ENCODE measurements at places on chromosomes 16 and 17.

- no peak for DNase-seq
Observed at GRCh38 chr16:88568710-88569613, 1.2 kb upstream of the ZC3H18 start.

- DNase-seq = no peak
Observed at GRCh38 chr17:4833941-4834680, 971 bp downstream of the MINK1 start.

- DNase-seq = peak; percentile 55
Observed at GRCh38 chr16:49560004-49560830, 186.6 kb downstream of the C16orf78 start.

GRCh38 chr17:7903154-7904103, 12.7 kb downstream of the RNF227 start:
- no peak for DNase-seq

DNA sequence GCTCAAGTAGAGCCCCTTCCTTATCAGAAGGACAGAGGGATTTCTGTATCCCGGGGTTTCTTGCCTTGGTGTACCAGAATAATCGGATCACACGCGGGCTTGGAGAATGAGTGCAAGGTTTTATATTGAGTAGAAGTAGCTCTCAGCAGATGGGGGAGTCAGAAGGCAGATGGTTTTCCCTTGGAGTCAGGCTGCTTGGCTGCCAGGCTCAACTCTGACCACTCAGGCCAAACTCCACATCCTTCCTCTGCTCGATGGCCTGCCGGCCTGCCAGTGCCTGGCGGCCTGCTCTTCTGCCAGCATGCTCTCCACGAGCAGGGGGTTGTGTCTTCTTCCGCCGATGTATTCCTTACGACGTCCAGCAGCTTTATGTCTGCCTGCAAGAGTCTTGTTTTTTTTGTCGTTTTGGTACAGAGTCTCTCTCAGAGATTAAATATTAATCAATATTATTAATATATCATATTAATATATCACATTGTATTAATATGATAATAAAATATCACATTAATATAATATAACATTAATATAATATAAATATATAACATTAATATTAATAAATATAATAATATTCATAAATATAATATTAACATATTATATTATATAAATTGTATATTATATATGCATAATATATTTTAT, 229.2 kb upstream of the WSCD1 start:
- no peak for DNase-seq

DNA sequence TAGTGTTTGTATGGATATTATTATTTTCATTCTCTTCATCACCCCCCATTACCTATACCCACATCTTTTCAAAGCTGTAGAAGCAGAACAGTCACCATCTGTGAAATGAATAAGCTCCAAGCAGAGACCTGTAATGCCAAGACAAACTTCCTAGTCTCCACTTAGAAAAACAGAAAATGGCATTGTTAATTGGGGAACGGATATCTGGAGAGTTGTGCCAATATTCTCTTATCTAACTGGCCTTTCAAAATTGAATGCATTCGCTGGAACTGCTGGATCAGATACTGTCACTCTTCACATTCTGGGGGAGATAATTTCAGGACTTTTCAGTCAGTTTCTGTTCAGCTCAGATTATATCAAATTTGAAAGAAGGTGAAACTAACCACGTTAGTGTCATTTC, 464.4 kb upstream of the GOT2 start:
- no peak for DNase-seq

DNA sequence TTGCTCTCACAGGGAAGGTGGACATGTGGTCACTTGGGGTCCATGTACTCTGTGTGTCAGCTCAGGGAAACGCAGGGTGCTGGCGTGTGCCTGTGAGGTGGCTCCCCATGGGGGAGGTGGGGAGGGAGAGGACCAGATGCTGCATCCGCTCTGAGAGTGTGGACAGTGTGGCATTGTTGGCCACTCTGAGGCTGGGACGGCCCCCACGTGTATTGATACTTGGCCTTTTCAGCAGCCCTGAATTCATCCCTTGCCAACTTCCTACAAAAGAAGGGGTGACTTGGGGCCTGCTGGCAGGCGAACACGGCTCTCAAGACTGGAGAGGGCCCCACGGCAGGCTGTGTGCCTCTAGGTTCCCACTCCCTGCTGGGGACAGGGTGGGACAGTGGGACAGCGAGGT, 120.1 kb downstream of the RAB11FIP4 start:
- DNase-seq = no peak

DNA sequence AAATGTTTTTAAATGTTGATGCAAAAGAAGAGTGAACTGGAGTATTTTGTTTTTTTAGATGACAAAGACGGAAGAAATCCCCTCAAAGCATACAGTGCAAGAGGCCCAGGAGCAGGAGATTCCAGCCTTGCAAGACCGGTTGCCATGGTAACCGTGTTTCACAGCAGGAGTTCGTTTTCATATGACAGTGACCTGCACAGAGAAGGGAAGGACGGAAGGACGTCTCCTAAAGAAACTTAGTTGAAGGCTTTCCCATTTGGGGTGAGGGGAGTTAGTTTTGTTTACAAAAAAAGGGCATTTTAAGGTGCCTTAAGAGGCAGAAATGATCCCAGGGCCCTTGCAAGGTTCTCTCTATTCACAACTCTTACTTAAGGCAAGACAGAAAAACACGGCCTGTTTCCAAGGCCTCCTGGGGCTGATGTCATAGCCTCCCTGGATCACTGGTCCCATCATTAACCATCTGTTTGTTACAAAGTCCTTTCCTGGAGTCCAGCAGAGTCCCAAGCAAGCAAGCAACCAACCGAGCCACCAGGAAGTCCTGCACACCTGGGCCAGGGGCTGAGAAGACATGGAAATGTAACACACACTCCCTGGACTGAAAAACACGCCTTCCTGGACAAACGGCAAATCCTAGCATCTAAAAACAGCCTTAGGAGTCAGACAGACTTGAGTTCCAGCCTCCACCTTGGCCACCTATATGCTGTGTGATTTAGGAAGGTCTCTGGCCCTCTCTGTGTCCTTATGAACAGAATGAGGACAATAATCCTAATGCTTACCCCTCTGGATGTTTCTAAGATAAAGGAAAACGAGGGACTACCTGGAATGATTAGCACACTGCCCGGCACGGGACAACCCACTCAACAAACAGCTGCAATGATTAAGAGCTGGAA, 30.3 kb upstream of the RPH3AL start:
- peak; percentile 45 for DNase-seq

GRCh38 chr17:43316522-43317142, 82.2 kb upstream of the ARL4D start:
- no peak for DNase-seq

- no peak for DNase-seq
Observed at GRCh38 chr16:65414284-65414984, 292.6 kb upstream of the CDH11 start.

- no peak for DNase-seq
Observed at GRCh38 chr16:2926650-2926999, 14.9 kb downstream of the FLYWCH1 start.

DNA sequence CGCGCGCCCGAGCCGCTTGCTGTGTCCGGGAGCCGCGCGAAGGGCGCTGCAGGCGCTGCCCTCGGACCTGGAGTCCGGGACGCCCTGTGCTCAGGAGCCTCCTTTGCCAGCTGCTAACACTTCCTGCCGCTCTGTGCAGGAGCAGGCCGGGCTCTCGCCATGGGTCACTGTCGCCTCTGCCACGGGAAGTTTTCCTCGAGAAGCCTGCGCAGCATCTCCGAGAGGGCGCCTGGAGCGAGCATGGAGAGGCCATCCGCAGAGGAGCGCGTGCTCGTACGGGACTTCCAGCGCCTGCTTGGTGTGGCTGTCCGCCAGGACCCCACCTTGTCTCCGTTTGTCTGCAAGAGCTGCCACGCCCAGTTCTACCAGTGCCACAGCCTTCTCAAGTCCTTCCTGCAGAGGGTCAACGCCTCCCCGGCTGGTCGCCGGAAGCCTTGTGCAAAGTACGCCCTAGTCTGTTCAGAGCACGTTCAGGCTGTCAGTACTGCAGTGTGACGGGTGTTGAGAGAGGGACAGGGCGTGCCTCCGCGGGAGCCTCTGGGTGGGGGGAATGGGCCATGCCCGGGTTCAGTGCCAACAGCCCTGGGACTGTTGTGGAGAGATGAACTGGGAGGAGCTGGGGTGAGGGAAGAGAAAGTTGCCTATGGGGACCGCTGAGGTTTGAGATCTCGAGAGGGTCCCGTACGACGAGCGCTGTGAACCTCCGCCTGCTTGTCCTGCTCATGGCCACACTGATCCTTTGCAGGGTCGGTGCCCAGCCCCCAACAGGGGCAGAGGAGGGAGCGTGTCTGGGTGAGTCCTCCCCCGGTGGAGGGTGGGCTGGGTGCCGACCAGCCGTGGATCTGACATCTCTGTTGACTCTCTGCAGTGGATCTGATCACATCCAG, 1.3 kb downstream of the ZNF276 start:
- DNase-seq = no peak

GRCh38 chr17:60425626-60426025, 3.3 kb downstream of the CHCT1 start:
- DNase-seq = no peak

GRCh38 chr17:46162866-46163265, 30.4 kb downstream of the KANSL1 start:
- DNase-seq = no peak

DNA sequence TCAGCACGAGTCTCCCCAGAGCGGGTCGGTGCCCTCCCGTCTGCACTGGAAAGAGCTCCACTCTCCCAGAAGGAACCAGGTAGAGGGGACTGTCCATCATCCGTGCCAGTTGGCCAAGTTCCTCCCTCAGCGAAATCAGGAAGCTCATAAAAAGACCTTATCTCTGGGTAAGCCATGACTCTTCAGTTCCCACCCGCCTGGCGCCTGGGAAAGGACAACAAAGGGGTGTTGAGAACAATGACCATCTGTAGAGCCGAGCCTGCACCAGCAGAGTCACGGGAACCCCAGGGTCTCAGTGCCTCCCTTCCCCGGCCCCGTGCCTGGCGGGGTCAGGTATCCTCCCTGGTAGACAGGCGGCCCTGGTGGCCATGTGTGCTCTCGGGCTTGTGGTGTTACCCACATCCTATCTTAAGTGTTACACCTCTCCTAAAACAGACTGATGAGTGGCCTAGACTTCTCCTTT, 190.7 kb downstream of the AXIN2 start:
- no peak for DNase-seq

GRCh38 chr17:5373112-5373511, 46.4 kb downstream of the NUP88 start:
- DNase-seq = no peak
